Activated T-cell treated with anti-CD3 and anti-CD28 coated beads, Interleukin-2, amount 50 U/mL, for 72 hours (primary cell): ENCODE measurements at places on chromosomes 12 and 14. TPM values are rescaled to one million over a fixed set of nuclear protein-coding genes. Genes with fewer than 3 reads are reported as not detected.

GRCh38 chr12:132530447-132530846 is 40.5 kb downstream of the FBRSL1 start:
- no peak for DNase-seq

- DNase-seq = peak; percentile 9
These were observed 105.4 kb downstream of the FBXL14 start for GRCh38 chr12:1488908-1489381.

Gene SIVA1
- total RNA-seq = 72.9 TPM

GRCh38 chr14:72892103-72892878 is 1.6 kb downstream of the DPF3 start:
- peak; percentile 15 for DNase-seq

DNA sequence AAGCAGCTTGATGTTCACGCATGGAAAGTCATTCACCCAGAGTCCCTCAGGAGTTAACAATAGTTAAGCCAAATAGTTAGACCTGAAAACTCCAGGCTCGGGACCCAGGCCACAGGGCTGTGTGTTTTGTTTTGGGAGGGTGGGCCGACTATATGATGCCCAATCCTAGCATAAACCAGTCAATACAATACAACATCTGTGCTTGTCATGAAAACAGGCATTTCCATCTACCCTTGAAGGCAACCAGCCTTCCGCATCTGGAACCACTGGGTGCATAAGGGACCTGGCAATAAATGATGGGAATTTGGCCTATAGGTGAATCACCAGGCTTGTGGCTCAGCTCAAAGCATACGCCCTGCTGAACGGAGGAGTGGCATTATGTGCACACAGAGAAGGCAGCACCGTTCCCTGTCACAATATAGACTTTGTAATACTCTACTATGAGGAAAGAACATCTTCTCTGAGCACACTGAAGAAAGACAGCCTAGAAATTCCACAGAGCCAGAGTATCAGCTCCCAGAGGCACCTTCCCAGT is 91.0 kb upstream of the FOXN3 start:
- no peak for DNase-seq

DNA sequence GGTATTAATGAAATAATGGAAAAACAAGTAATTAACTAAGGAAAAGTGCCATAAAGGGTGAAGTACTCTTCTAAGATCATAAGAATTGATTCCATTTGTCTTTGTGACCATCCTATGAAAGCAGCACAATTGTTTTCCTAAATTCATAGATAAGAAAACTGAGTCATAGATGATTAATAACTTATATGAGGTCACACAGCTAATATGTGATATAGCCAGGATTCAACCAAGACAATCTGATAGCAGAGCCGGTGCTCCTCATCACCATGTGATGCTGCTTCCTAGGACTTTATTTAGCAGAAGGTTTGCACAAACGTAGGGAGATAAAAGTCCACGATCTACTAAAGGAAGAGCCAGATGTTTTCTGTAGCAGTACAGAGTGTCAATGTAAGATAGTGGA is 181.5 kb upstream of the SYT1 start:
- no peak for DNase-seq

- no peak for DNase-seq
These were observed 9.1 kb downstream of the GSG1 start for GRCh38 chr12:13094367-13094766.

Gene TAC3
- total RNA-seq = 4.4 TPM

GRCh38 chr14:104933746-104934733 is 9.4 kb downstream of the PLD4 start:
- no peak for DNase-seq

Gene DAO
- not detected for total RNA-seq

GRCh38 chr14:75229661-75230139 is 48.9 kb upstream of the FOS start:
- DNase-seq = no peak

DNA sequence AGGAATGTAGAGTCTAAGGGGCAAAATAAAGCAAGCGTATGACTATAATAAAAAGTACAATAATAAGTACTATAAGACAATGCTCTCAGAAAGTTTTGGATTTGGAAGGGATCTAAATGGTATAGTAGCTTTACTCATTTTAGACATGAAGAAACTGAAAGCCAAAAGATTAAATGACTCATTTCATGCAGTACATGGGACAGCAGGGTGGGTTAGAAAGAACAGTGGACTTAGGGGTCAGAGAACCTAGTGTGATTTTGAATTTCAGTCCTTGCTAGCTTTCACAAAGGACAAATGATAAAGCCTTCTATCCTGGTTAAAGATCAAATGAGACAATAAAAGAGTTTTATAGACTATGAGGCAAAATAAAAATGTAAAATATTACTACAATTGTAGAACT is 6.8 kb upstream of the LEMD3 start:
- DNase-seq = no peak

Gene CD163L1
- total RNA-seq = not detected

- DNase-seq = no peak
These were observed 422.2 kb downstream of the APAF1 start for GRCh38 chr12:99067171-99067785.

- no peak for DNase-seq
These were observed 24.1 kb upstream of the DLK1 start for GRCh38 chr14:100702590-100702989.

DNA sequence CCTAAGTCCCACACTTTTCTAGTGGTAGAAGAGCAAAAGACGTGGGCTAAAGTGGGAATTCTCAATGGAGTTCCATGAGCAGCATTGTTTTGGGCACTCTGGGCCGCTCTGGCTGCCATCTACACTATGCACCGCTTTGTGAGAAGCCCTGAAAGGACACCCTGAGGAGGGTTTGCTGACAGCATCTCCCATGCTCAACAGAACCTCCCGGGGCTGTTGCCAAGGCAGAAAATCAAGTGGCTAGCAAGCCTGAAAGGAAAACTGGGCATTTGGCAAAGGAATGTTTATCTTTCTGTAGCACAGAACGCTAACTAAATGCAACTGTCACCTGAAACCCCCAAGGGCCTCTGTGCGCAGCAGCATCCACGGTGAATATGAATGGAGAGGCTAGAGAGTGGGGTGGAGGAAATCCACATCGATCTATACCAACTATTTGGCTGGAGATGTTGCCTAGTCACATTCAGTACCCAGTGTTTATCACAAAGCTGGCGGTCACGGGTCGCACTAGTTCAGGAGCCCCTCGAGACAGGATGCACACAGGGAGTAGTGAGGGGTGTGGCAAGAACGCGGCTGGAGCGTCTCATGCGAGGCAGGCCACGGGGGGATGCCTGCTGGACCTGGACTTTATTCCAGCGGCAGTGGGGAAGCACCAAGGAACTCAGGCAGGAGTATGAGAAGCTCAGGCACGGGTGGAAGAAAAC is 14.2 kb downstream of the APPL2 start:
- DNase-seq = no peak

DNA sequence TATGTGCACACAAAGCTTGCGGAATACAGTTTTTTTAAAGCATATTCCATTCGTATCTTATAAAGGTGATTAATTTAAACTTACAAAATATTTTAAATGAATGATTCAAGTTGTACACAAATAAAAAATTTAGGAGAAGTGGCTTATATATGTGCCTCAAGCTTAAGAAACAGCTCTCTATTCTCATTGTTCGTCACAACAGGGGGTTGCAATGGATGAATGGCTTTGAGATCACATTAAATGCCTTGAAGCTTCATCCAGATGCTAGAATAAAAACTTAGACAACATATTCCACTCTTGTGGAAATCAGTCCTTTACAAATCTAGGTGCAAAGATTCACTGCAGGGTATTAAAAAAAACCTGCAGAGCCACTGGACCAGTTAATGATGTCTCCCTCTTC is 303.9 kb upstream of the LRFN5 start:
- no peak for DNase-seq

GRCh38 chr14:99190696-99191394 is 81.2 kb downstream of the BCL11B start:
- no peak for DNase-seq

DNA sequence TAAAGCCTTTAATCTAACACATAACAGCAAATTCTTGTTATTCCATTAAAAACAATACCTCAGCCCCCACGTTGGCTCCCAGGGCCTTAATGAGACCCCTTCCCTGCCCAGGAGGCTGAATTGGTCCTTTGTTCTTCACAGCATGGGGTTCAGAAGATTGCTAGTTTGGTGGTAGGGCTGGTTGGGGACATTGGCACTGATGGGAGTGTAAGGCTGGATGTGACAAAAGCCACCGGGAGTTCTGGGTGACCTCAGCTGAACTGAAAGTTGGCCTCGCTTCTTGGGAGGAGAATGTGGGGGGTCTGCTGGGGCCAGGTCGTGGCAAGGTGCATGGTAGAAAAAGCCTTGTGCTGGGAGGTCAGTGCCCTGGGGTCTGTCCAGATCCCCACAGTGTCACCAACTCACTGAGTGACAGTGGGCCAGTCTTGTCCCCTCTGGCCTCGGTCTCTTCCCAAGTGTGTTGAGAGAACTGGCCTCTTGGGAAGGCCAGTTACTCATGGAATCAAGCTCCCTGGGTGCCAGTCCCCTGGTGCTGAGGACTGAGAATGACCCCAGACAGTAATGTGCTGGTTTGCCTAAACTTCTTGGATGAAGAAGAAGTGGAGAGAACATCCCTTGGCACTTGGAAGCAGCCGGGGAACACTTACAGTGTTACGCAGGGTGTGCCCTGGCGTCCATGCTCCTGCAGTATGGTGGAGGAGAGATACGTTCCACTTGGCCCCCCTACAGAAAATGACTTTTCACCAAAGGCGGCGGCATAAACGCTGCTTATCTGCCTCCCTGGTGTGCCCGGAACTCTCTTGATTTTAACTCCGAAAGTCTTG is 283.7 kb upstream of the RTL1 start:
- DNase-seq = no peak

GRCh38 chr12:131313635-131314034 is 359.9 kb downstream of the ADGRD1 start:
- DNase-seq = no peak

Gene DEPDC4
- total RNA-seq = 4.1 TPM

- DNase-seq = no peak
These were observed 3.0 kb upstream of the MIPOL1 start for GRCh38 chr14:37194698-37195097.

GRCh38 chr14:42927313-42927712 is 1320.6 kb downstream of the LRFN5 start:
- no peak for DNase-seq

DNA sequence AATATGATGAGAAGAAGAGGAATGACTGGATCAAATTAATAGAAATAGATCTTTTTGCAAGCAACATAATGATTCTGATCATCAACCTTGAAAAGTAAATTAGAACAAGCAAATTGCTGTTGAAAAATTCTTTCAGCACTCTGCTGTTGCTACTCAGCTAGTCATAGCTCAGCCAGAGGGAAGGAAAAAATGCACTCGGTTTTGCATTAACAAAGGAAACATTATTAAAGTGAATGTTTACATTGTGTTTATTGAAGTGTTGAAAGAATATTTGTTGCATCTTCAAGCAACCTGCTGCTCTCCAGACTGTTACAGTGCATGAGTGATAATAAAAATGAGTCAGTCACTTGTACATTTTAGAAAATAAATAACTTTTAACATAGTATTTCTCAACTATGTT is 26.5 kb downstream of the AP5M1 start:
- DNase-seq = no peak

DNA sequence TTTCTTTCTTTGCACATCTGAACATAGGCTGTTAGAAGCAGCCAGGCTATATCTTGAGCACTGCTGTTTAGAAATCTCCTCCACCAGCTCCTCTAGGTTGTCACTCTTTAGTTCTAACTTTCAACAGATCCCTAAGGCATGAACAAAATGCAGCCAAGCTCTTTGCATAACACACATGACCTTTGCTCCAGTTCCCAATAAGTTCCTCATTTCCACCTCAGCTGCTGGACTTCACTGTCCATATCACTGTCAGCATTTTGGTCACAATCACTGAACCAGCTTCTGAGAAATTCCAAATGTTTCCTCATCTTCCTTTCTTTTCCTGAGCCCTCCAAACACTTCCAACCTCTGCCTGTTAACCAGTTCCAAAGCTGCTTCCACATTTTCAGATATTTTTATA is 27.6 kb upstream of the C14orf132 start:
- DNase-seq = no peak

DNA sequence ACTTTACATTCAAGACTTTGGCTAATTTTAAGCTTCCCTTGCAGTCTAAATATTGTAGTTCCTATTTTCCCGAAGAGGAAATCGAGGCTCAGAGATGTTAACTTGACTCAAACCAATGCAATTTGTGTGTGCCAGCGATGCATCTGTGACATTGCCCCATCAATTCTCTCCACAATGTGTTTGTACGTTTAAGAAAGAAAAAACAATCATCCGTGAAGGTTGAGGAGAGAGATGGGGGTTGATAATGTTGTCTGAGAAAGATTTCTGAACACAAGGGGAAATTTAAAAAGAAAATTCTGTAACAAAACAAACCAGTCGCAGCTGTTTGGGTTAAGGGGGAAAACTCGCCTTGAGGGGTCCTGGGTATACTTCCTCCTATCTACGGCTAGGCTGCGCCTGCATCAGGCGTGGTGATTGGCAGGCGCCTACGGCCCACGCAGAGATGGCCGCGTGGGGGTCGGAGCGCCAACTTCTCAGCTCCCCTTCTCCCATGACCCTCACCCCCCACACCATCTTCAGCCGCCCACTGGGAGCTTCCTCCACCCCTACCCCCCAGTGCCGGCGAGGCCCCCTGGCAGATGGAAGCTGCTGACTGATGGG is 12.3 kb downstream of the SIX1 start:
- no peak for DNase-seq

Gene ERP27
- total RNA-seq = 4.0 TPM

GRCh38 chr12:29053567-29053966 is 95.5 kb upstream of the FAR2 start:
- no peak for DNase-seq

Gene TSHR
- total RNA-seq = not detected

Gene TAS2R19
- total RNA-seq = 3.5 TPM

DNA sequence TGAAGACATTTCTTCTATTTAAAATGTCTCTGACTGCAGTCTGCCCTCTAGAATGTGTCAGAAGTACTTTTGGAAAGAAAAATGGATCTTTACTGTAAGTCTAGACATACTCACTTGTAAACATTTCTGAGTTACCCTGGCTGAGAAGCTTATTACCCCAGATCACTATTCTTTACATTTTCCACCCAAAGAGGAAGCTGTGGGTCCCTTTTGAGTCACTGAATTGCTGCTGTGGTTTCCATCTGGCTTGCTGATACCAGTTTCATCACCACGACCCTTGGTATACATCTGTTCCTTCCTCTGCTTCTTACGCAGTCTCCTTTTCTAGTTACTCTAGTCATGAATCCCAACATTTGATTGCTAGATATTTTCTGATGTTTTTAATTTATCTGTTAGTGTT is 20.2 kb upstream of the CLEC4D start:
- DNase-seq = peak; percentile 65

- DNase-seq = peak; percentile 62
These were observed 755 bp upstream of the PTPN6 start for GRCh38 chr12:6950401-6950801.

DNA sequence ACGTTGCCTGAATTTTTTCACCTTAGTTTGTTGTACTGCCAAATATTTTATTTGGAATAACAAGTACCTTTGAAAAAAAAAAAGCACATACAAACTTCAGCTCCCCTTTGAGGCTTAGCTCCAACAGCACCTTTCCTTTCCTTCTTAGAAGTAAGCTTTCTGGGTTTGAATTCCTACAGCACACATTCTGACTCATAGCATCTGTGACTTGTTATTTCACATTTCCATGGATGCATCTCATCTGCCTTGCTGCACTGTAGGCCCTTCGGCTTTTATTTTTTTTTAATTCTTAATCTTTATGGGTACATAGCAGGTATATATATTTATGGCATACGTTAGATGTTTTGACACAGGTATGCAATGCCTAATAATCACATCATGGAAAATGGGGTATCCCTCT is 7.2 kb downstream of the LGALS3 start:
- no peak for DNase-seq

Gene GNS
- 40.8 TPM for total RNA-seq

- DNase-seq = peak; percentile 53
These were observed 620 bp downstream of the PGAM5 start for GRCh38 chr12:132711080-132711843.
